BJ (cell line): ENCODE measurements at places on chromosomes 4 and X.

- no peak for DNase-seq
These were observed 33.5 kb upstream of the ELOVL6 start for GRCh38 chr4:110231869-110232268.

GRCh38 chr4:106493086-106493485 lies 124.5 kb upstream of the GIMD1 start:
- no peak for DNase-seq

- no peak for DNase-seq
These were observed 78.4 kb upstream of the MAP3K15 start for GRCh38 chrX:19593690-19594089.

DNA sequence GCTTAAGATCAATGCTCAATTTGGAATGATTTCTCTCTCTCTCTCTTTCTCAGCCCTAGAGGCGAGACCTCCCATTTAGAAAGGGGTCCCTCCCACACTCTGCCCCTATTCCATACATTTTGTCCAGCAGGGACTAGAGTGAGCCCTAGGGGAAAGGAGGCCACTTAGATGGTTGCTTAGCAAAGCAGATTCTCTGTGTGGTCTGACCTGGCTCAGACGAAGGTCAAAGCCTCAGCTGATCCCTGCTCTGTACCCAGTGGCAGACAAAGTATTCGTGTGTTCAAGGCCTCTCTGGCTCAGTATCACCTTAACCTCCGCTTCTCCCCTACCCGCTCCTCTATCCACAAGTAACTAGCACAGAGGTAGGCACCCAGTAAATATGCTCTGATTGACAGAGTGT lies 78.4 kb downstream of the HPRT1 start:
- no peak for DNase-seq

GRCh38 chr4:112109360-112110058 lies 35.7 kb upstream of the FAM241A start:
- DNase-seq, result no peak
